ENCODE measurements at places on chromosomes 3 and 15. TPM values are rescaled to one million over a fixed set of nuclear protein-coding genes. Genes with fewer than 3 reads are reported as not detected.

- DNase-seq: no peak
These were observed 25.9 kb downstream of the ROBO2 start for GRCh38 chr3:77065750-77066149.

LTF gene
- 9.6 TPM for total RNA-seq

GRCh38 chr15:26697913-26698312 is 75.0 kb downstream of the GABRB3 start:
- no peak for DNase-seq

DNA sequence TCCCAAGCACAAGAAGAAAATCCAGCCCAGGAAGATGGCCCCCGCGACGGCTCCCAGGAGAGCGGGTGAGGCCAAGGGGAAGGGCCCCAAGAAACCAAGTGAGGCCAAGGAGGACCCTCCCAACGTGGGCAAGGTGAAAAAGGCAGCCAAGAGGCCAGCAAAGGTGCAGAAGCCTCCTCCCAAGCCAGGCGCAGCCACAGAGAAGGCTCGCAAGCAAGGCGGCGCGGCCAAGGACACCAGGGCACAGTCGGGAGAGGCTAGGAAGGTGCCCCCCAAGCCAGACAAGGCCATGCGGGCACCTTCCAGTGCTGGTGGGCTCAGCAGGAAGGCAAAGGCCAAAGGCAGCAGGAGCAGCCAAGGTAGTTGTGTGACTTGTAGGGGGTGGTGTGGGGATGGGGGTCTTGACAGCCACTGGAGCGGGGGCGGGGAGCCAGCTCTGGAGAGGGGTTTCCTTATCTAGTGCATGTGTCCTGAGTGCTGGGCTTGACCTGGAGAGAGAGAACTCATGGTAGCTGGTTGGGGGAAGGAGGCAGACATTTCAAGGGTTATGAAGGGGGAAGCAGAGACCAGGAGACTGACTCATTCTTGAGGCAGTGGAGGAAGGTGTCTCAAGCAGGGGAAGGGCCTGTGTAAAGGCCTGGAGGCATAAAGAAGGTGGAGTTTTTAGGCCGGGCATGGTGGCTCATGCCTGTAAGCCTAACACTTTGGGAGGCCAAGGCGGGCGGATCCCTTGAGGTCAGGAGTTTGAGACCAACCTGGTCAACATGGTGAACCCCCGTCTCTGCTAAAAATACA is 6.2 kb downstream of the H1-8 start:
- DNase-seq: no peak

PRTG gene
- 2.5 TPM for total RNA-seq

CXCR6 gene
- total RNA-seq: 2.5 TPM

DNA sequence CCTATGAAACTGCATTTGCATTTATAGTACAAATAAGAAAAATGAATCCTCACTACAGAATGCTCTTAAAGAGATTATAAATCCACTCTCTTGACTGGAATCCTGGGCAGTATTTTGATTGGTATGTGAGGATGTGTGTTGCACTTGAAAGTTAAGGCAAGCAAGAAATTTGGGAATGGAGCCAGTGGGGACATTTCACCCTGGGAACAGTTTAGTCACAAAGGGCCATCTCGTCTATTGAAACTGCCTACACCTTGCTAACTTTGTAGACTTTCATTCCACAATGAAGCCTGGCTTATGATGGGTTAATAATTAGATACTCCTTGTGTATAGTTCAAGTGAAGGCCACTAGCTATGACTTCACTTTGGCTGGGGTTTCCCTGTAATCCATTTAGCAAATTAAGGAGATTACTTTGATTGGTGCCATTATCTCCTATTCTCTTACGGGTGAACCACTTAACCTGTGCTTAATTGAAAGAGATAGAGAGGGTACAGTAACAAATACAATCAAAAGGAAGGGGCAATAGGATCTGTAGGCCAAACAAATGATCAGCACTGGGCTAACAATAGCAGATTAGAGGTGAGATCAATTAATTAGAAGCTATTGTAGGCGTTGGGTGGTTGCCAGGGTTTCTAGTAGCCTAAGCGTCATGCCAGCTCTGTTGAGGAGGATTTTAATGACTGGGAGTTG is 146.9 kb upstream of the RARB start:
- DNase-seq: no peak

KY gene
- not detected for total RNA-seq

GRCh38 chr15:74424901-74425528 is 8.7 kb downstream of the SEMA7A start:
- no peak for DNase-seq

RTP1 gene
- total RNA-seq: not detected

GRCh38 chr3:142819179-142819578 is 69.7 kb downstream of the PCOLCE2 start:
- no peak for DNase-seq

CACNA2D3 gene
- total RNA-seq: 4.4 TPM

GRCh38 chr15:34753236-34753894 is 1.4 kb downstream of the GJD2 start:
- no peak for DNase-seq

DNA sequence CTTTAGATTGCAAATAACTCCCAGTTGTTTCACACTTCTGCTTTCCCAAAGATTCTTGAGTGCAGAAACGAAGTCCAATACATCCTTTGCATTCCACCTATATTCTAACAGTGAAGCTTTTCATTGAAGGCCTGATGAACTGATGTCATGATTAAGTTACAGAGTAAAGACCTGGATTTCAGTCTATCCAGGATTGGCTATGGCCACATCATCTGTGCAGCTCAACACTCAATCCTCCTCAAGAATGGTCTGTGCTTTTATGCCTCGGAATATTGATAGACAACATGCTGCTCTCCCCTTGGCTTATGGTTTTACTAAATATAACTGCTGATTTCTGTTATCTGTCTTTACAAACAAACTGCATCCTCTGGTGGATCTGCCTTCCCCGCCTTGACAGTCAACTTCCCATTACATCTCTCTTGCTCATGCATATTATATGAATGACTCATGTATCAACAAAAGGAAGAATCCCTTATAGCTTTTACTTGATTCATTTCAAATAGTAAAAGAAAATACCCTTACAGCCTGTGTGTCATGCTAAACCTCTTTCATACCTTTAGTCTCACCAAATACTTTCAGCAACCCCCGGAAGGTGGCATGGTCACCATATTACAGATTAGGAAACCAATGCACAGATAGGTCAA is 59.5 kb downstream of the SCN11A start:
- no peak for DNase-seq

DNA sequence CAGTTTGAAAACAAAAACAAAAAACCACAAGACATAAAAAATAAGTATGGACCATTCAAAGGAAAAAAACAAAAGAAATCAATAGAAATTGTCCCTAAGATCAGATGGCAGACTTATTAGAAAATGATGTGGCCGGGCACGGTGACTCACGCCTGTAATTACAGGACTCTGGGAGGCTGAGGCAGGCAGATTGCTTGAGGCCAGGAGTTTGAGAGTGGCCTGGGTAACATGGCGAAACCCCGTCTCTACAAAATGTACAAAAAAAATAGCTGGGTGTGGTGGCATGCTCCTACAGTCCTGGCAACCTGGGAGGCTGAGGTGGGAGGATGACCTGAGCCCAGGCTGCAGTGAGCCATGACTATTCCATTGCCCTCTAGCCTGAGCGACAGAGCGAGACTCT is 16.6 kb downstream of the SPCS1 start:
- no peak for DNase-seq

BNC1 gene
- 51.9 TPM for total RNA-seq

- no peak for DNase-seq
These were observed 569 bp upstream of the ALDH1A3 start for GRCh38 chr15:100879061-100879463.

- no peak for DNase-seq
These were observed 5.8 kb upstream of the MEX3B start for GRCh38 chr15:82051664-82052063.

DNA sequence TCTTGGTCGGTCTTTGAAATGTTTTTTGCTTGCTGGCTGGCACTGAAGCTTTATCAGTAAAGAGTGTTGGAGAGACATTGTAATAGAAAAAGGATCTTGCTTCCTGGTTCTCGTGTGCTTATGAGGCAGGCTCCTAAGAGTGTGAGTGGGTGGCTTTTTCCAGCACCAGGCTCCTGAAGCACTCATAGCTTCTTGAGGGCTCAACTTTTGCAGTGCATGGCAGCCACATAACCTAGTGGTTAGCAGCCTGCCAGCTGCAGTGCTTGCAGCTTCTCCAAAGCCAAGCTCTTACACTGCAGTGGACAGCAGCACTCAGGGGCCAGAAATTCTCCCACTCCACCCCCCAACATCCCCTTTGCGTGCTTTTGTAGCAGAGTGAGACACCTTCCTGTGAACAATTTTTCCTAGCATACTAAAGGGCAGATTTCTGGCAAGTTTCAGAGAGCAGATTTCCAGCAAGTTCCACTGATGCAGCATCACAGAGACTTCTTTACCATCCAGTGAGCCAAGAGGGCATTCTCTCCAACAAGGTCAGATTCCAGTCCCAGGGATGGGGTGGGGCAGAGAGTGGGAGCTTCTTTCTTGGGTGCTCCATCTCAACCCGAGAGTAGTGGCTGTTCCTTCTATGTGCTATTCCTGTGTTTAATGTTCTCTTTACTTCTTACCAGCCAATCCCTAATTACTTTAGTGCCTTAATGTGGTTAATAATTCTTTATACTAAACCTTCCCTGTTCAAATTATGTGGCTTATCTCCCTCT is 15.8 kb upstream of the ARHGEF26 start:
- DNase-seq: no peak

- no peak for DNase-seq
These were observed 32.5 kb downstream of the FNDC3B start for GRCh38 chr3:172071780-172072330.

PRICKLE2 gene
- total RNA-seq: 56.1 TPM

MME gene
- total RNA-seq: 106 TPM

DNA sequence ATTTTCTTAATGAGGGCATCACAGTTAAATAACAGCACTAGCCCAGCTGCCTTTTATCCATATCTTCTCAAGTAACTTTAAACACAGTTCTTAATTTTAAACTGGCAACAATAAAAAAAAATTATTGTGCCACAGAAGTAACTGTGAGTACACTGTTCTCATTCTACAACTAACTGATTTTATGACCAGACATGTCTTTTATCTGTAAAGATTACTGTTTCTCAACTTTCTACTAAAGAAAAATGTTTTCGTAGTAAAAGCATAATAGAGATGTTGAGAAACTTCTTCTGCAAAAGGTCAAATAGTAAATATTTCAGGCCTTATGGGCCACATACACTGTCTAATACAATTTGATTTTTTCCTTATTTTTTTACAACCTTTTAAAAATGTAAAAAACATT is 32.0 kb downstream of the PLOD2 start:
- DNase-seq: no peak

- DNase-seq: no peak
These were observed 18.2 kb downstream of the C15orf62 start for GRCh38 chr15:40787991-40788390.

DNA sequence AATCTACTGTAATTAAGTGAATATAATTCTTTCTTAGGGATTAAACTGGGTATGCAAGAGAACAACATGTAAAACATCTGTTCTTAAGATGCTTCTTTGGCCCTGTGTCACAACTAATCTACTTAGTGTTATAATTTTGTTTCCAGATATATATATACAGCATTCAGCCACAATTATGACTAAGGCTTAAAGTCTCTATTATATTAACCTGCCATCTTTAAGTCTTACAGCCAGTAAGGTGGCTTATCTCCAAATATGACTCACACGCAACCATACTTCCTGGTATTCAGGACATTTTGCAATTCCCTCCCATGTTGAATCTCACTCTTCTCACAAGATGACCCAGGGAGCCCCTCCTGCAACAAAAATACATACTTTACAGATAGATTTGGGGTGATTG is 6.6 kb upstream of the KBTBD8 start:
- DNase-seq: no peak

DNA sequence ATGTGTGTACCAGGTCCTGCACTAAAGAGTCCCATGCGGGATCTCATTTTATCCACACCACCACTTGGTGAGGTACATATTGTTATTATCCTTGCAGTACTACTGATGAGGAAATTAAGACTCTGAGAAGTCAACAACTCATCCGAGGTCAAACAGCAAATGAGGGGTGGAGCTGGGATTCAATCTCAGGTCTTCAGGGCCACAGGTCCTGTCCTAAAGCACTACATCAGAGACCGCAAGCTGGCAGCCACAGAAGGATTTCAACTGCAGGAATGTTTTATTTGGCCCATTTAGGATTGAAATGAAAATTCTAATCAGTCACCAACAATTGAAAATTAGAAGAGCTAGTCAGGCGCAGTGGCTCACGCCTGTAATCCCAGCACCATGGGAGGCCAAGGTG is 131.4 kb downstream of the ADAMTS17 start:
- no peak for DNase-seq

DNA sequence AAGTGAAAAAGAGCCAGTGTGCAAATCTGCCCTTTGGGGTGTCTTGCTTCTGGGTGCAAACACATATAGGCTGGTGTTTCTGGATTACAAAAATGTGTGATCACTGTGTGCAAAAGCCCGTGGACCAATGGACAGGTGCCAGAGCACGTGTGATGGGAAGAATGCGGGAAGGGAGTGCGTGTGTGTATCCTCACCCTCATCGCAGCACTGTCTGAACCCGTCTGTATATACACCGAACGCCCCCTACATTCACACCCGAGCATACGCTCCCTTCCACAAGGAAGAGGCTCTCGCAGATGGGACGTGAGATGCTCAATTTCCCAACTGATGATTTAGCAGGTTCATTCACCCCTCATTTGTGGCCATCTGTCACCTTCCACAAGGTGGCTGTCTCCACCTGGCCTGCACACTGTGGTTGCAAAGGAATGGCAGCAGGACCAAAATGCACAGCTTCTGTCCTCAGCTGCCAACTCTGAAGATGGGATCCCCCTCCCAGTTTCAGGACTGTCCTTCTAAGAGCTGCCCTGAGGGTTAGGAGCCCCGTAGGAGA is 19.4 kb upstream of the SLC6A1 start:
- DNase-seq: no peak

GRCh38 chr3:36730966-36731365 is 33.4 kb downstream of the DCLK3 start:
- no peak for DNase-seq

DNA sequence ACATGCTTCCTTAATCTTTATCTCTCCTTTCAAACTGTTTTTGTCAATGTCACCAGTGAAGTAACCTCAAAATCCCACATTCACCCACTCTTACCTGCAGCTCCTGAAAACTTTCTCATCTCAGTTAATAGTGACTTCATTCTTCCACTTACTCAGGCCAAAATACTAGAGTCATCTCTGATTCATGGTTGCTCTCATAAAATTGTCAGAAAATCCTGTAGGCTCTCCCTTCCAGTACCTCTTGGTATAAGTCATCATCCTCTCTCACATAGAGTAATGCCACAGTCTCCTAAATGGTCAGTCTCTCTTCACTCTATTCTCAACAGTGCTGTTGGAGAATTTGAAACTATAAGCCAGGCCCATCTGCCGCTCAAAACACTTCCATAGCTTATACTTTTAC is 34.9 kb upstream of the POU1F1 start:
- no peak for DNase-seq

All from omental fat pad (tissue), 4 donors.